Ovary (tissue), 10 donors: ENCODE measurements at places on chromosomes 1 and 21. TPM values are rescaled to one million over a fixed set of nuclear protein-coding genes. Genes with fewer than 3 reads are reported as not detected.

Gene GOLT1A
- total RNA-seq, result not detected

Gene ZNF648
- 0.80 TPM for total RNA-seq

DNA sequence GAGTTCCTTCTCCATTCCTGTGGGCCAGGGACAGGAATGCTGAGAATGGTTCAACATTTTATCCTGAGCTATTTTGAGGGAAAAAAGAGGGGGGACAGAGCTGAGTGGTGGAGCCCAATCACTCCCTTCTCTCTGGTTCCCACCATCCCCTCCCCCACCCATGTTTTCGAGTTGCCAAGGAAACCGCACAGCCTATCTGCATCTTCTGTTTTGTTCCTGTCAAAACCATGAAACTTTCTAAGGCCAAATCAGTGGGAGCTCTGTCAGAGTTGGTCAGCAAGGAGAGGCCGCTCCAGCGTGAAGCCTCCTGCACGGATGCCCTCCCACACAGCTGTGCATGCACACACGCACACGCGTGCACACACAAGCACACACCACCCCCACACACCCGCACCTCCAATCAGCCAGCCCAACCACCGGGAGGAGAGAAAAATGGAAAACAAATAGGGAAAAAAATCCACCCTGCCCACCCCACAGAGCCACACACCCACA, 54.5 kb upstream of the ATP2B4 start:
- no peaks in the 10 kb centered on the region for H3K36me3 ChIP-seq
- H3K4me3 ChIP-seq, result no peak overlapping the region
- DNase-seq, result peak; percentile 56

DNA sequence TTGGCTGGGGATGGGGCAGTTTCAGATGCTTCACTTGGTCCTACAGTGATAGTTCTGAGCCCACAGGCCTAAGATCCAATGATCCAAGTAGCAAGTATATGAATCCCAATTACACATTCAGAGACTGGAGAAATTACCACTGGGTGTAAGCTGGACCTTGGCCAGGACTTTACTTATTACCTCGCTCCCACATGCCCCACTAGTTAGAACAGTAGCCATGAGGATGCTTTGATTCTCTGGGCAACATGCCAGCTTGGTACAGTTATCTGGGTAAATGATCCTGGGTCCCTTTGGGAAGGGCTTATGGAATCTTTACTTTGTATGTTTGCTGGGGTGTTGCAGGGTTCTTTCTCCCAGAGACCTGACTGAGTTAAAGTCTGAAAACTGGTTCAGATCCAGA, 5.0 kb upstream of the FCAMR start:
- H3K27ac ChIP-seq, result no peak overlapping the region
- H3K4me3 ChIP-seq, result no peak overlapping the region
- DNase-seq, result no peak
- no peaks in the 10 kb centered on the region for H3K36me3 ChIP-seq

GRCh38 chr1:207284209-207284897, 37.1 kb upstream of the CD55 start:
- H3K27me3 ChIP-seq, result no peaks in the 10 kb centered on the region
- no peak for DNase-seq
- H3K27ac ChIP-seq, result peak overlapping the region; percentile 27
- no peaks in the 10 kb centered on the region for H3K36me3 ChIP-seq

Gene ZNF697
- total RNA-seq, result 4.9 TPM

DNA sequence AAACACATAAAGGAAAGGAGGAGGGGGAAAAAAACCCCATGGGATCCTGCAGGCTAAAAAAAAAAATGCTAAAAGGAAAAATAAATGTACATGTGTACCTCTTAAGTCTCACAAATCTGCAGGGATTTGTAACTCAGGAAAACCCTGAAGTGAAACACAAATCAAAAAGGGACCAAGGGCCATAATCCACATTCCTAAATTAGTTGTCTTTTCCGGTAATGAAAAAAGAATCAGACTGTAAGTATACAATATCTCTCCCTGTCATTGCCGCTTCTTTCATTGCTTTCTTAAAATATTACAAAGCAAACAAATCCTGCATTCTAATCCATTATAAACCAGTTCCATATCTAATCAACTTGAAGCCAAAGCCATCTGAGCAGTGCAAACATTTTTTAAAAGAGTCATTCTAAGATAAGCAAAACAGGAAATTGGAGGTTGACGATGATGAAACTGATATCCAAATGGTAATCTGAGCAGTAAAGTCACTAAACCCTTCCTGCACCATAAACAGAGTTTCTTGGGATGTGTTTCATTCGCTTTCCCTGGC, 58.7 kb upstream of the SIM2 start:
- no peak for DNase-seq
- H3K4me3 ChIP-seq, result no peak overlapping the region
- no peaks in the 10 kb centered on the region for H3K36me3 ChIP-seq

- no peaks in the 10 kb centered on the region for H3K27me3 ChIP-seq
- H3K36me3 ChIP-seq, result no peaks in the 10 kb centered on the region
- no peaks in the 10 kb centered on the region for H3K4me1 ChIP-seq
- DNase-seq, result no peak
- H3K27ac ChIP-seq, result no peak overlapping the region
These were observed 41.4 kb upstream of the GJB5 start for GRCh38 chr1:34713443-34713842.

GRCh38 chr1:206463137-206463536, 7.1 kb upstream of the IKBKE start:
- H3K4me1 ChIP-seq, result peaks cover 1% of the 10 kb centered on the region
- H3K36me3 ChIP-seq, result no peaks in the 10 kb centered on the region
- H3K4me3 ChIP-seq, result no peak overlapping the region
- no peak overlapping the region for H3K27ac ChIP-seq

- H3K27me3 ChIP-seq, result no peaks in the 10 kb centered on the region
- H3K4me1 ChIP-seq, result no peaks in the 10 kb centered on the region
- H3K36me3 ChIP-seq, result no peaks in the 10 kb centered on the region
- no peak overlapping the region for H3K4me3 ChIP-seq
- DNase-seq, result no peak
- no peak overlapping the region for H3K27ac ChIP-seq
These were observed 85.9 kb downstream of the KIF26B start for GRCh38 chr1:245240648-245241165.

GRCh38 chr1:244603498-244603897, 49.4 kb upstream of the DESI2 start:
- H3K27me3 ChIP-seq, result no peaks in the 10 kb centered on the region
- H3K27ac ChIP-seq, result no peak overlapping the region
- no peaks in the 10 kb centered on the region for H3K36me3 ChIP-seq
- no peak for DNase-seq

GRCh38 chr1:32818804-32819541, 1.5 kb downstream of the S100PBP start:
- H3K36me3 ChIP-seq, result no peaks in the 10 kb centered on the region
- peaks cover 11% of the 10 kb centered on the region for H3K4me1 ChIP-seq
- peak overlapping the region; percentile 89 for H3K27ac ChIP-seq
- H3K4me3 ChIP-seq, result peak overlapping the region; percentile 95
- no peaks in the 10 kb centered on the region for H3K27me3 ChIP-seq
- no peak for DNase-seq

DNA sequence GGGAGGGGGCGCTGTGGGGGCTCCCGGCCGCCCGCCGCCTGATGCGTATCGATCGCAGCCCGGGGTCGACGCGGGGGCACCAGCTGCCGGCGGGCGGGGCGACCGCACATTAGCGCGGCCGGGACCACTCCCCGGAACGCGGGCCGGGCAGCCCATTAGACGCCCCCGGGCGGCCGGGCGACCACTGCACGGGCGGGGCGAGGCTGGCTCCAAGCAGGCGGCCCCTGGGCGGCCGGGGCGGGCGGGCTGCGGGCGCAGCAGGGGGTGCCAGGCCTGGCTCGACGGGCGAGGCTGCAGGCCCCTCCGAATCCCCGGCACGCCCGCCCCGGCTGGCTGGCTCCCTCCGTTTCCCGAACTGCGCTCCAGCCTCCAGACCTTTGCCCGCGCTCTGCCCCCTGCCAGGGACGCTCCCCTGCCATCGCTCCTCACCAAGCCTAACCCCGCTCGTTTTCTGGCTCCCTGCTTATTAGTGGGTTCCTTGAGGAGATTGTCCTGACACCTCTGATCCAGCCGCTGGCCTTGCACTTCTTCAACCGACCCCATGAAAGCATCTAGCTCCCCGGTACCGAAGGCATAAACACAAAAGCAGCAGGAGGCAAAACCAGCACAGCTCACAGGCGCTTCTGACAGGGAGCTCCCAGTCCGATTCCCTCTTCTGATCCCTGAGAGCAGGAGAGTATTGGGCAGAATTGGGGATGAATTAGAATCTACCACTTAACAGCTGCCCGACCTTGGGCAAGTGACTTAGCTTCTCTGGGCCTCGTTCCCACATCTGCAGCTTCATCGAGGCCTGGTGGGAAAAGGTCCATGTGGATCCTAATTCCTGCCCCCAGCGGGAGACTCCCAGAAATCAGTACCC, 92.6 kb upstream of the CASZ1 start:
- H3K4me1 ChIP-seq, result peaks cover 2% of the 10 kb centered on the region
- no peak overlapping the region for H3K27ac ChIP-seq
- H3K36me3 ChIP-seq, result no peaks in the 10 kb centered on the region
- H3K27me3 ChIP-seq, result no peaks in the 10 kb centered on the region
- H3K4me3 ChIP-seq, result no peak overlapping the region
- no peak for DNase-seq

DNA sequence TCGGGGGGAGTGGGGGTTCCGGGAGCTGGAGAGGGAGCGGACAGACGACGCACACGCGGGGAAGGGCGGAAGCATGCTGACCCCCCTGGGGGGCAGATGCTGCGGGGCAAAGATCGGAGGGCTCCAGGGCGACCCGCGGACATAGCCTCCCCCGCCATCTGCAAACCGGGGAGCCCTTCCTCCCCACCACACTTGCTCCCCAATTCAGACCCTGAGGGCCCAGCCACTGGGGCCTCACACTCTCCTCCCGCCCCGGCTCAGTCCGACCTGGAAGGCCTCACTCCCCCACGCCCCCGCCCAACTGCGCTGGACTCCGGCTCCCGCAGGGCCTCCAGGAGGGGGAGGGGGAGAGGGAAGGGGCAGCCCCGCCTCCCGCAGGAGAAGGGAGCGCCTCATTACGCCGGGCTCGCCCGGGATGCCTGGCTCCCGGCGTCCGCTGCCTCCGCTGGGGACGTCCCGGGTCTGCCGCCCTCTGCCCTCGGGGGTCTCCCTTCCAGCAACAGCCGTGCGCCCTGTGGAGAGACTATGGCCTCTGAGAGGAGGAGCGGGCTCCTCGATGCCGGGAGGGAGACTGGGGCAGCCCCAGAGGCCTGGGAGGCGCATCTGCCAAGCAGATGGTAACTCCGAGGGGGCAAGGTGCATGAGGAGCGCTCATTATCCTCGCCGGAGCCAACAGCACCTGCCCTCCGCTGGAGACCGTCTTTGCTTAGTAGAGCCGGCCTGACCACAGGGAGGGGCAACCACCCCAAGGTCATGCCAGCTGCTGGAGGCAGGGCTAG, 636 bp upstream of the CAMK2N1 start:
- peak; percentile 92 for DNase-seq
- H3K4me3 ChIP-seq, result peak overlapping the region; percentile 81
- H3K4me1 ChIP-seq, result peaks cover 11% of the 10 kb centered on the region
- H3K27me3 ChIP-seq, result no peaks in the 10 kb centered on the region
- no peaks in the 10 kb centered on the region for H3K36me3 ChIP-seq

DNA sequence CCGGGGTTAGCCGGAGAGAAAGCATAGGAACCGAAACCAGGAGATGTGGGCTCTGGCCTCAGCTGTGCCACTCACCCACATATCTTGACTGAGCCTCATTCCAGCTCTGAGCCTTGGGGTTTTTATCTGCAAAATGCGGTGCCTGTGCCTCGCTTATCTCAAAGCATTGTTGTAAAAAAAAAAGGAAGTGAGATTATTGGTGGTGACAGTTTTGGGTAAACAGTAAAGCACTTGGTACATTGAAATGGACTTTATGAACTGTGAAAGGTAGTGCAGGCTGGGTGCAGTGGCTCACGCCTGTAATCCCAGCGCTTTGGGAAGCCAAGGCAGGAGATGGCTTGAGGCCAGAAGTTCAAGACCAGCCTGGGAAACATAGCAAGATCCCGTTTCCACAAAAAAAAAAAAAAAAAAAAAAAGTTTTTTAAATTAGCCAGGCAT, 3.8 kb downstream of the PTAFR start:
- no peak for DNase-seq
- H3K36me3 ChIP-seq, result no peaks in the 10 kb centered on the region
- no peaks in the 10 kb centered on the region for H3K27me3 ChIP-seq
- no peak overlapping the region for H3K27ac ChIP-seq

Gene FMO1
- total RNA-seq, result 15.0 TPM

Gene ALPL
- total RNA-seq, result 1.3 TPM

DNA sequence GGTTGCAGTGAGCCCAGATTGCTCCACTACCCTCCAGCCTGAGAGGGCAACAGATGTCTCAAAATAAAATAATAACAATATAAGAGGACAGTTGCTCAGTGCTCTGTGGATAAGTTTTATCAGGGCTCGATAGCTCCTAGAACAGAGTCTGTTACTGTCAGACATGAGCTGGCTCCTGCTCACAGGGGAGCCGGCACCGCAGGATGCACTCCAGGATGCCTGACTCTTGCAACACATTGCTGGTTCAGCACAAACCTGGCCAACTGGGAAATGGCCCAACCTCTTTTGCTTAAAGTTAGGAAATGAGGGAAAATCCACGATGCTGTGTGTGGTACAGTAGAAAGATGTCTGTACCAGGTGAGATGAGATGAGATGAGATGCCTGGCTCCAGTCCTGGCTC, 5.8 kb upstream of the CTSE start:
- no peak overlapping the region for H3K4me3 ChIP-seq
- H3K4me1 ChIP-seq, result peaks cover 2% of the 10 kb centered on the region
- peak; percentile 69 for DNase-seq
- no peak overlapping the region for H3K27ac ChIP-seq

GRCh38 chr1:231147896-231148295, 14.0 kb upstream of the TRIM67 start:
- H3K27me3 ChIP-seq, result no peaks in the 10 kb centered on the region
- no peak for DNase-seq
- no peak overlapping the region for H3K27ac ChIP-seq
- H3K4me1 ChIP-seq, result no peaks in the 10 kb centered on the region

- H3K4me1 ChIP-seq, result peaks cover 3% of the 10 kb centered on the region
- no peak overlapping the region for H3K27ac ChIP-seq
- no peak for DNase-seq
These were observed 179.2 kb downstream of the NFIA start for GRCh38 chr1:61261595-61261994.

Gene NPHS2
- total RNA-seq, result not detected

Gene EXO1
- total RNA-seq, result 0.40 TPM

DNA sequence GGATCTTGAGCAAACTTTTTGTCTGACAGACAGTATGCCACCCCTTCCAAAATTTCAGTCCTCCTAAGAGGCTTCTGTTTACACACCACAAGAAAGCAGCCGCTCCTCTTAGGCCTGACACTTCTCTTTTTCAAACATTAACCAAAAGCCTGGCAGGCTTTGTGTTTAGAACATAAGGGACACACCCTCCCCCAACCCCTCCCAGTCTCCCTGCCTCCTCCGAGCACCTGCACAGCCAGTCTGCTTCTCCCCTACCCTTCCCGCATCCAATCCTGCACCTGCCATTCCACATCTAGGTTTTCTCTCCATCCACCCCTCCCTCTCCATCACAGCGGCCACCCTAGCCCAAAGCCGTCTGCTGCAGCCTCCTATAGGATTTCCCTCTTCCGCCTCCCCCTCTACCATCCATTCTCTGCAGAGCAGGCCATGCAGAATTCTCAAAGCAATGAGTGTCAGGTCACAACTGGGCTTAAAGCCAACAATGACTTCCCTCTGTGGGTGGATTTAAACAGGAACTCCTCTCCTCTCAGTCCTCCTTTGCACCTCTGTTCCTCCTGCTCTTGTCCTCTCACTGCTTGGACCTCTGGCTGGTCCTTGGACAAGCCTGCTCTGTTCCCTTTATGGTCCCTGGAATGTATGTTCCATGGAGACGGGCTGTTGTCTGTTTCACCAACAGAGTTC, 478.2 kb downstream of the NPHP4 start:
- H3K36me3 ChIP-seq, result no peaks in the 10 kb centered on the region
- no peaks in the 10 kb centered on the region for H3K27me3 ChIP-seq
- no peak overlapping the region for H3K27ac ChIP-seq
- H3K4me3 ChIP-seq, result no peak overlapping the region
- no peak for DNase-seq
- H3K4me1 ChIP-seq, result no peaks in the 10 kb centered on the region
